Bronchial epithelial cell (primary cell): ENCODE measurements at places on chromosomes 1 and 21. TPM values are rescaled to one million over a fixed set of nuclear protein-coding genes. Genes with fewer than 3 reads are reported as not detected.
A peak's percentile ranks its signal among the peaks of the same experiment; 100 is the strongest.

- no peak for DNase-seq
Observed at GRCh38 chr1:226735576-226735975, 3.5 kb downstream of the ITPKB start.

- DNase-seq, result no peak
Observed at GRCh38 chr1:167643441-167643840, 13.4 kb downstream of the RCSD1 start.

GRCh38 chr1:37846647-37847339 is 12.6 kb downstream of the MTF1 start:
- DNase-seq, result no peak

DNA sequence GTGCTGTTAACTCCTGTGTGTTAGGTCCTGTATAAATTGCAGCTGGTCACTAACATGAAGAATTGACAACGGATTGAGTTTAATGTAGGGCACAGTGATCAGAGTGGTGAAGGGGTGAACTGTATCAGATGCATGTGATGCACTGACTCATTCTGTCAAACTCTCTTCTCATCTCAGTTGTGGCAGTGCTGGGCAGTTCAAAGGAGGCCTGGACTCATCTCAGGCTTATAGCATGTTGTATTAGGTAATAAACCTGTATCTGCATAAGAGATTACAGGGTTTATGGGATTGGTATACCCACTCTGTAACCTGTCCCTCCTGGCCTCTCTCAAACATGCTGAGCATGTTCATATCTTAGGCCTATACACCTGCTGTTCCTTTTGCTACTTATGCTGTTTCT is 12.4 kb upstream of the GBP3 start:
- DNase-seq, result no peak

- peak; percentile 62 for DNase-seq
Observed at GRCh38 chr1:222096883-222097282, 355.0 kb upstream of the DUSP10 start.

GRCh38 chr21:29875036-29875716 is 64.6 kb downstream of the GRIK1 start:
- DNase-seq, result no peak

GRCh38 chr1:235027862-235028250 is 100.8 kb downstream of the TOMM20 start:
- no peak for DNase-seq

DNA sequence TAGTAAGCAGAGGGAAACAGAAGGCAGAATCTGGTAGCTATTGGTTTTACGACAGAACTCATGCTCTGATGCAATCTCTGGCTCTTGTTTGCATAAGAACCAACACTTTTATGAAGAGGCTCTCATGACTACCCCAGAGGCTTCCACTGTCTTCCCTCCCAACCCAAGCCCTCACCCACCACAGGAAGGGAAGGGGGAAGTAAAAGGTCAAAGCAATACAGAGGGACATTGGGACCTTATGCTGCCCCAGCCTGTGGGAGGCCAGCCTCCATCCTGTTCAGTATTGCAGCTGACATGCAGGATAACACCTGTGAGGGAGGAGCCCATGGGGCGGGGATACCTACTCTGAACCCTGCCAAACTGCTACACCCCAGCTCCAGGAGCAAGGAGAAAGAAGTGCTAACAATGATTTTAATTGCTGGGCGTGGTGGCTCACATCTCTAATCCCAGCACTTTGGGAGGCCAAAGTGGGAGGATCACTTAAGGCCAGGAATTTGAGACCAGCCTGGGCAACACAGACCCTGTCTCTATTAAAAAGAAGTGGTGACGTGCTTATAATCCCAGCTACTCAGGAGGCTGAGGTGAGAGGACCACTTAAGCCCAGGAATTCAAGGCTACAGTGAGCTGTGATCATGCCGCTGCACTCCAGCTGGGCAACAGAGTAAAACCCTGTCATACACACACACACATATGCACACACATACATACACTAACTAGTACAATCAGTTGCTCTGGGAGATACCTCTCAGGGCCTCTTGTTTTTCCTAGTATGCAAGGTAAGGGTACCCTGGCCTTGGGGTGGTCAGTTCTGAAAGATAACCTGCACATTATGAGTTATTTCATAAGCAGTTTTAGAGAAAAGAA is 9.5 kb downstream of the MR1 start:
- DNase-seq, result peak; percentile 65

GRCh38 chr21:38182370-38182985 is 74.3 kb upstream of the KCNJ15 start:
- DNase-seq, result no peak

DNA sequence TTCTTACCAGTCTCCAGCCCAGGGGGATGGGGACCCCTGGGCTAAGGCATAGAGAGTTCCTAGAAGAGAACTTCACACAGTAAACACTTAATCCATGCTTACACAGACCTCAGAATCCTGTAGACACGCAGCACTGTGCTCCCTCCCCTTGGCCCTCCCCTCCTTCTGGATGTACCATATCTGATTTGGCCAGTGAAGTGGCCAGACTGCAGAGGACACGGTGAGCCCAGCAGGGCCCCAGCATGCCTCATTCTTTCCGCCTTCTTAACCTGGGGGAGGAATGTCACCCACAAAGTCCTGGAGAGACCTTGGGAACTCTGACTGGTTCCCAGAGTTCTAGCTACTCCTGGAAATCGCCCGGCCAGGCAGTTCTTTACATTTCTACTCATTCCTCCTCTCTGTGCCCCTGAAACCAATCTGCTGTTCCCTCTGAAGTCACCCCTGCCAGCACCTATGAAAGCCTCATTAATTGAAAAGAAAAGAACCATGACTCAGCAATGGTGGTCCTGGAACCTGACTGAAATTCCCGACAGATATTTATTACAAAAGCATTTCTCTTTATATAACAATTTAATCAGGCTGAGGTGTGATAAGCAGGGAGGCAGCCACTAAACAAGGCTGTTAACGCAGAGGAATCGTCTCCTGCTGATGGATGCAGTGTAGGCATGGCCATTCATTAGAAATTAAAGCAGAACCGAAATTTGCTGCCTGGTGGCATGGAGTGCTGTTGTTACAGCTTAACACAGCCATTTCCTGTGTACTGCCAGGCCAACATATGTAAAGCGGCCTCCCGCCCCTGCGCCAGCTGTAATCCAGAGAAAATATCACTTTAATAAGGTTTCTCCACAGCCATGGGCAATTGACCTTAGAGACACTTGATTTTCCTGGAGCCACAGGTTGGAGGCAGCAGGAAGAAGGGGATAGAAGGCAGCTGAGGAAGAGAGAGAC is 74.6 kb upstream of the KCND3 start:
- no peak for DNase-seq

- DNase-seq, result no peak
Observed at GRCh38 chr1:63342402-63342801, 20.0 kb downstream of the FOXD3 start.

DNA sequence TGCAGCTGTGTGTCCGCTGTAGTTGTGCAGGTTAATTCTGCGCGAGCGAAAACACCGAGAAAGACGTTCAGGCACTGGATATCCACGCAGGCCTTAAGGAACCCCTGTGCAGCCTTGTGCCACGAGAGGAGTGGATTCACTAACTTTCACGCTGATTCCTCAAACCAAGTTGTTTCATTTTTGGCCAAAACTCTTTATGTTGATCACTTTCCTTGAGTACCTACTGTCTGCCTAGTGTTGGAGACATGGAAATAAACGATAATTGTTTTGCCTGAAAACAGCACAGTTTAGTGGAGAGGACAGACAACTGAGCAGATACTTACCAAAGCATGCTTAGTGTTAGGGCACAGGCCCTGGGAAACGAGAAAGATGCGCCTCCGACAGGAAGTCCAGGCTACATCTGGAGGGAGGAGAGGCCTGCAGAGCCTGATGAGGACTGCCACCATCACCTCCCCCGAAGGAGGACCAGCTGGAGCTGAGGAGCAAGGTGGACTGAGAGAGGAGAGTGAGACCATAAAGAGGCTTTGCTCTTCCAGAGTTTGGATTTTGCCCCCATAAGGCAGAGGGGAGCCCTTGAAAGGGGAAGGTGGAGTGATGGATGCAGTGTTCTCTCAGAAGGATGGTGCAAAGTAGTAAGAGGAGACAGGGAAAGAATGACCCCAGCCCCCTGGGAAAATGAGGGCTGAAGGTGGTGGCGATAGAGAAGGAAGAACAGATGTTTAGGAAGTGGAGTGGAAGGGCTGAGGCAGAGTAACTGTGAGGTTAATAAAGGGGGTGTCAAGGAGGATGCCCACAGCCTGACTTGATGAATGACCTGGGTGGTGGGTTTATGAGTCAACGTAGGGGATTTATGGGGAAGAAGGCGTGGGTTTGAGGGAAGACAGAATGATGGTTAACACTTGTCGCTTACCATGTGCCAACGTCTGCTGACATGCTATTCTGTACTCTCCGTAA is 956 bp upstream of the SCAF4 start:
- DNase-seq, result no peak

- DNase-seq, result no peak
Observed at GRCh38 chr1:45337630-45338325, 2.2 kb upstream of the TOE1 start.

- DNase-seq, result no peak
Observed at GRCh38 chr1:190942475-190942874, 464.8 kb upstream of the BRINP3 start.

DNA sequence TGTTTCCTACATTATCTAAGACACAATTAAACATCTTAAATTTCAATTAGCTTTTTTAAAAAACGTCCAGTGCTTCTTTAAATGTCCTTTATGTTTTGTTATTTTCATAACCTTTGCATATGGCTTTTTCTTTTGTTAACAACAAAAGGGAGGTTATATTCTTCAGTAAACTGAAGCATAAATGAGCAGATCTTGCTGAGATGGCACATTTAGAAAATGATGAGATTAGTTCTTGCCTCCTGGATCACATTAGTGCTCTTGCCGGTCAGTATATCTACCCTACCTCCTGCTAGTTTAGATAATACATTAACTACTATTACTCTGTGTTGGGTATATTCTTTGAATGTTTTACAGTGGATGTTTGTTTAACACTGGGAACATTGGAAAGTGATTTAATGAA is 126.1 kb downstream of the DISP1 start:
- DNase-seq, result no peak

DNA sequence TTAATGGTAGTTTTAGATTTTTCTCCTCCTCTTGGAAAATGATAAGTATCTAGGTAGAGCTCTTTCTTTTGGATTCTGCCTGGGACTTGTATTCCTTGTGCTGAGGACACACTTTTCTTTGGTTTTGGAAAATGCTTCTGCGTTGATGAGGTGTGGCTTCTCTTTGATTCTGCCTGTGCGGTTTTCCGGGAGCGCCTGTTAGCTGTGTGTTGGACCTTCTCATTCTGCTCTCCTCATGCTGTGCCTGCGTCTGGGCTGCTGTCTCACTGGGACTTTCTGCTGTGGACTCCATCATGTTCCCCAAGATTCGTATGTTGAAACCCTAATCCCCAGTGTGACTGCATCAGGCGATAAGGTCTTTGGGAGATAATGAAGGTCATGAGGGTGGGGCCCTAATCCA is 21.0 kb downstream of the C1orf174 start:
- DNase-seq, result no peak

DNA sequence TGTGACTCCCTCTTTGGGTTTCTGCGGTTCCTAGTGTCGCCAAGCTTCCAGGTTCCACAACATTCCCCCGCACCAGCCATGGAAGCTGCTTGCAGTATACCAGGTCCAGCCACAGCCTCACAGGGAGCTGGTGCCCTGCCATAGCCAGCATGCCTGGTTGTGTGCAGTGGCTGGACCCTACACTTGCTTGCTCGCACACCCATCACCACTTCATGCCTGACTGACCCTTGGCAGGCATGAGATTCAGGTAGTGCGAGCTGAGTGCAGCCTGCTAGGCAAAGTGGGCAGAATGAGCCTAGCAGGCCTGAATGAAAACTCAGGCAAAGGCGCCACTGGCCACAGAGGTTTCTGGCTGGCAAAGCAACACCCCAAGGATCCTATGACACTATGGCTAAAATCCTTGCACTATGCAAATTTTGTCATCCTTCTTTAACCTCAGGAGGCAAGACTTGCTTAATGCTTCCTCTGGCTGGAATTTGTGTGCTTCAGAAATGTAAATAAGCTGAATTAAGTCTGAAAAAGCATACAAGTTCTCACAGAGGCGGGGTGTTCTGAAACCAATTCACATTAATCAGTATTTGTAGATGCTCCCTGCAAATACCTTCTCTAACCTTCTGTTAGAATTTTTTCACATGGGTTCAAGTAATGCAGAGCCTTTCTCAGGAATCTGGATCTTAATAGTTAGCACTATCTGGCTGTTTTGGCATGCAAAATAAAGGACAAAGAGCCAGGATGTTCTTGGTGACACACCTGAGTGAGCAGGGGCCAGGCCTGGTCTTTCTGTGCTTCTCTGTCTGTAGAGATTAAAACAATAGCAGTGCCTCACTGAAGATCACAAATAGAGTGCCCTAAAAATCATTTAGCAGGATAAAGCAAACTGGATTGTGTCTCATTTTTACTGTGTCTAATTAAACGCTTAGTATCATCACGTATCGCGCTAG is 256.9 kb downstream of the GPATCH2 start:
- no peak for DNase-seq

GRCh38 chr1:46160212-46160611 is 14.7 kb upstream of the TSPAN1 start:
- no peak for DNase-seq

- no peak for DNase-seq
Observed at GRCh38 chr1:167084757-167085156, 5.4 kb downstream of the GPA33 start.

- DNase-seq, result no peak
Observed at GRCh38 chr1:33128781-33129180, 47.8 kb downstream of the AZIN2 start.

DNA sequence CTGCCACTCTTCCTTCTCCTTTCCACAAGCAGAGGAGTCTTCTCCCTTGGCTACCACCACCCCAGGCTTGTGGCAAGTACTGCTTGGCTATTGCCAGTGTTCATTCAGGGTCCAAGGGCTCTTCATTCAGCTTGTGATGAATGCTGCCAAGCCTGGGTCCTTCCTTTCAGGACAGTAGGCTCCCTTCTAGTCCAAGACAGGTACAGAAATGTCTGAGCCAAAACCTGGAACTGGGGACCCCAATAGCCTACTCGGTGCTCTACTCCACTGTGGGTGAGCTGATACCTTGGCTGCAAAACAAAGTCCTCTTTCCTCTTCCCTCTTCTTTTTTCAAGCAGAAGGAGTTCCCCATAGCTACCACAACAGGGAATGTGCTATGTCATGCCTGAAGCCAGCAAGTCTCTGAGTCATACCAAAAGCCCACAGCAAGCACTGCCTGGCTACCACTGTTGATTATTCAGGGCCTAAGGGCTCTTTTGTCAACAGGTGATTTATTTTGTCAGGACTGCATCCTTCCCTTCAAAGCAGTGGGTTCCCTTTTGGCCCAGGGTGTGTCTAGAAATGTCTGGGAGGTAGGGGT is 268.9 kb downstream of the HHAT start:
- DNase-seq, result peak; percentile 90

TMEM183A gene
- total RNA-seq, result 102 and 126 TPM in 2 replicates

FAM72C gene
- not detected in 2 replicates for total RNA-seq

ORC1 gene
- 0.26 TPM in 2 replicates for total RNA-seq

BATF3 gene
- 0.26 TPM in 1 of 2 replicates, not detected in the other for total RNA-seq

CD1E gene
- not detected in 2 replicates for total RNA-seq

C1orf115 gene
- total RNA-seq, result 1.3 and 2.8 TPM in 2 replicates

OR2T4 gene
- total RNA-seq, result not detected in 2 replicates

HSD3B2 gene
- total RNA-seq, result not detected in 2 replicates

NUCKS1 gene
- total RNA-seq, result 72.1 and 91.1 TPM in 2 replicates

F3 gene
- 326 and 618 TPM in 2 replicates for total RNA-seq
